ENCODE measurements at places on chromosomes 11 and 22. TPM values are rescaled to one million over a fixed set of nuclear protein-coding genes. Genes with fewer than 3 reads are reported as not detected.

The MS4A1 gene
- not detected for total RNA-seq

The GLYAT gene
- total RNA-seq = not detected

The XKR3 gene
- total RNA-seq = not detected

The ACRV1 gene
- not detected for total RNA-seq

The FOXRED2 gene
- 1.7 TPM for total RNA-seq

The MYO18B gene
- total RNA-seq = not detected

The MMP11 gene
- 1.4 TPM for total RNA-seq

The MB gene
- total RNA-seq = not detected

The SCYL1 gene
- total RNA-seq = 96.4 TPM

DNA sequence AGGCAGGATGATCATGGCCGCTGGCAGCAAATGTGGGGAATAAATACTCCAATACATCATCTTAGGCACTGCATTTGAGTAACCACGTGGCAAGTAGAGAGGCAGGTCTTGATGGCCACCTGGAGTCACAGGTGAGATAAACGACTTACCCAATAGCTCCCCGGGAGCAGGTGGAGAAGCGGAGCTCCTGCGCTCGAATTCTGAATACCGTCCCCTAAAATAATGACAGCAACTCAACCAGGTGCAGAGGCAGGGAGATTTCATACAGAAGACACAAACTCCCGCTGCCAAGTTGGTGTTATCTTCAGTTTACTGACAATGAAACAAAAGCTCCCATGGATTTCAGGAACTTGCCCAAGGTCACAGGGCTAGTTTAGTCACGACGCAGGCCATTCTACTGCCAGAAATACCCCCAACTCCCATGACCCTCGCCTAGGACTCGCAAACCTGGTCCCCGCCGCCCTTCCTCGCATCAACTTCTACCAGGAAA, 437 bp downstream of the SLC43A3 start:
- H3K27ac ChIP-seq = peak overlapping the region; percentile 97
- 0 out of 2 replicates have a peak, but pooled peaks cover 3% of the 10 kb centered on the region for H3K36me3 ChIP-seq
- peaks cover 31% of the 10 kb centered on the region for H3K4me1 ChIP-seq
- DNase-seq = no peak
- peak overlapping the region; percentile 33 for H3K4me3 ChIP-seq
- H3K27me3 ChIP-seq = no peaks in the 10 kb centered on the region

GRCh38 chr22:33691057-33691630, 229.1 kb downstream of the LARGE1 start:
- H3K27ac ChIP-seq = no peak overlapping the region
- H3K36me3 ChIP-seq = no peaks in the 10 kb centered on the region
- H3K4me1 ChIP-seq = no peaks in the 10 kb centered on the region
- DNase-seq = no peak

DNA sequence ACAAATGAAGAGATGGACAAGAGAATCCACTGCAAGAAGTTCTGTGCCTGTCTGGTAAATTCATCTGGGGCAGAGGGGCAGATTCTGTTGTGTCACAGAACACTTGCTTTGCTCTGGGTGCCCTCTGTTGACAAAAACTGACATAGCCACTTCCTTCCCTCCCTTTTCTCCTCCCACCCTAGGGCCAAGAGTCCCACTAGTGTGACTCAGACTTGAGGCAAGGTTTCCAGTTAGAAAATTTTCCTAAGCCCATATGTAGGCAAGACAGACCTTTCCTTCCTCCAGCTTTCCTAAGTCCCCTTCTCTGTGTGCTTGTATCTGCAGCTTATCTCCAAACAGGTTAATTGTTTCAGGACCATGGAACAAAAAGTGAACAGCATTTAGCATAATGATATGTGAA, 106.8 kb downstream of the RBFOX2 start:
- no peaks in the 10 kb centered on the region for H3K27me3 ChIP-seq
- no peak overlapping the region for H3K27ac ChIP-seq
- peak; percentile 90 for DNase-seq
- peaks cover 6% of the 10 kb centered on the region for H3K4me1 ChIP-seq
- no peak overlapping the region for H3K4me3 ChIP-seq

DNA sequence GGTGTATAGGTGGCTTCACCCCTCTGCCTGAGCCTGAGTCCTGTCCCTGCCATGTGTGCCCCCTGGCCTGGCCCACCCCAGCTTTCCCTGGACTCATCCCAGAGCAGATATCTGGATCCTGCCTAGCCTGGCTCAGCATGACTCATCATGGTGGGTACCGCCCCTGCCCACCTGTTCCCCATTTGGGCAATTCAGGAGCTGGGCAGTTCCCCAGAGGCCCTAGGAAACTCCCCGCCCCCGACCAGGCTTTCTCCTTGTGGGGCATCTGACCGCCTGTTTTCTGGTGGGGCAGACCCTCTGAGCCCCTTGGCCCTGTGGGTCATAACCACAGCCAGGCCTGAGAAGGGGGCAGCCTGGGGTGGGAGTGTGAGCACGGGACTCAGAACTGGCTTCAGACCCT, 4.4 kb downstream of the TSPO start:
- H3K27ac ChIP-seq = no peak overlapping the region
- peaks cover 11% of the 10 kb centered on the region for H3K4me1 ChIP-seq
- no peak for DNase-seq
- H3K27me3 ChIP-seq = no peaks in the 10 kb centered on the region
- H3K4me3 ChIP-seq = no peak overlapping the region

DNA sequence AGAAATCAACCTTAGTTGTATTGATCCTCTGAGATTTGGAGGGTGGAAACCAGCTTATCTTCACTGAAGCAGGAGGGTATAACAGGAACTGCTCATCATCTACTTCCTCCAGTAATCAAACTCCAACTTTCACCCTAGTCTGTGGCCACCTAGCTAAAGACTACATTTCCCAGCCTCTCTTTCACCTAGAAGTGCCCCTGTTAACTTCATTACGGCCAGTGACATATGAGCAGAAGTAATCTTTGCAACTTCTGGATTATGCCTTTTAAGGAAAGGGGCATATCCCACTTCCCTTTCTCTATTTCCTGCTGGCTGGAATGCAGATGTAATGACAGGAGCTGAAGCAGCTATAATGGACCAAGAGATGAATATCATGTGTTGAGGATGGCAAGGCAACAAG, 7.6 kb upstream of the VPS37C start:
- no peak overlapping the region for H3K4me3 ChIP-seq
- peaks cover 32% of the 10 kb centered on the region for H3K27me3 ChIP-seq
- no peak overlapping the region for H3K27ac ChIP-seq

GRCh38 chr11:65184146-65184545, 2.4 kb downstream of the CAPN1 start:
- peaks cover 11% of the 10 kb centered on the region for H3K4me1 ChIP-seq
- no peaks in the 10 kb centered on the region for H3K27me3 ChIP-seq
- DNase-seq = no peak
- peaks cover 42% of the 10 kb centered on the region for H3K36me3 ChIP-seq
- H3K4me3 ChIP-seq = no peak overlapping the region
- no peak overlapping the region for H3K27ac ChIP-seq

DNA sequence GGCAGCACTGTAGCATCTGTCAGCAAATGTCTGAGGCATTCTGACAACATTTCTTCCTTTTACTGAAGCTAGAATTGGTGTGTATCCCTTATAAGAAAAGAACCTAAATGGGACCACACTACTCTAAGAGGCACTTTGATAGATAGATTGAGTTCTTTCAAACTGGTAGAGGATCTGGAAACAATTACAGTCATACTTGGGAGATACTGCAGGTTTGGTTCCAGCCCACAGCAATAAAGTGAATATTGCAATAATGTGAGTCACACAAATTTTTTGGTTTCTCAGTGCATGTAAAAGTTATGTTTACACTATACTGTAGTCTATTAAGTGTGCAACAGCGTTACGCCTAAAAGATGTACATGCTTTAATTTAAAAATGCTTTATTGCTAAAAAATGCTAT, 96.9 kb downstream of the SBF2 start:
- no peaks in the 10 kb centered on the region for H3K36me3 ChIP-seq
- H3K4me1 ChIP-seq = no peaks in the 10 kb centered on the region
- H3K27me3 ChIP-seq = no peaks in the 10 kb centered on the region

GRCh38 chr11:47378836-47379170, 456 bp upstream of the SPI1 start:
- no peak for DNase-seq
- peaks cover 5% of the 10 kb centered on the region for H3K4me1 ChIP-seq
- peaks cover 7% of the 10 kb centered on the region for H3K27me3 ChIP-seq
- no peak overlapping the region for H3K27ac ChIP-seq
- H3K36me3 ChIP-seq = no peaks in the 10 kb centered on the region
- no peak overlapping the region for H3K4me3 ChIP-seq

- peaks cover 9% of the 10 kb centered on the region for H3K27me3 ChIP-seq
- H3K4me1 ChIP-seq = peaks cover 8% of the 10 kb centered on the region
- H3K36me3 ChIP-seq = no peaks in the 10 kb centered on the region
- DNase-seq = peak; percentile 83
- H3K27ac ChIP-seq = no peak overlapping the region
Measured at GRCh38 chr22:45290410-45290936, 5.7 kb downstream of the UPK3A start.

GRCh38 chr22:19928207-19928606, 13.4 kb upstream of the COMT start:
- no peak overlapping the region for H3K4me3 ChIP-seq
- no peaks in the 10 kb centered on the region for H3K4me1 ChIP-seq
- no peaks in the 10 kb centered on the region for H3K27me3 ChIP-seq
- no peak overlapping the region for H3K27ac ChIP-seq
- no peak for DNase-seq

DNA sequence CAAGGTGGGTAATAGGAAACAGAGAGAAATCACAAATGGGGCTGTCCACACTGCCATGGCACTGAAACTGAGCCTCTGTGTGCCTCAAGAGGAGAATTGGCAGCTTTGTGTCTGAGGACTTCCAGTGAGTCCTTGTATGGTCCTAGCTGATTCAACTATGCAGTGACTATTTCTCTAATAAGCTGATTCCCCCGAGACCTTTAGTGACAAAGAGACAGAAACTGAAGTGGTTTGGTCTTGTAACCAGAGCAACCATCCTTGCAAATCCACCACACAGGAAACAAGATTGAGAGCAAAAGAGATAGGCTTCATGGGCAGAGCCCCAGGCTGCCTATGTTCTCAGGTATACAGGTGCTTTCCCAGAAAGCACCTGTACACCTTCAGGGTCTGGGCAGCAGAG, 1038.5 kb downstream of the NTM start:
- H3K36me3 ChIP-seq = no peaks in the 10 kb centered on the region
- no peaks in the 10 kb centered on the region for H3K4me1 ChIP-seq
- H3K27ac ChIP-seq = no peak overlapping the region
- no peaks in the 10 kb centered on the region for H3K27me3 ChIP-seq
- no peak for DNase-seq

GRCh38 chr11:130197386-130198035, 37.9 kb downstream of the ST14 start:
- no peaks in the 10 kb centered on the region for H3K36me3 ChIP-seq
- no peak overlapping the region for H3K4me3 ChIP-seq
- H3K27ac ChIP-seq = no peak overlapping the region
- no peak for DNase-seq

DNA sequence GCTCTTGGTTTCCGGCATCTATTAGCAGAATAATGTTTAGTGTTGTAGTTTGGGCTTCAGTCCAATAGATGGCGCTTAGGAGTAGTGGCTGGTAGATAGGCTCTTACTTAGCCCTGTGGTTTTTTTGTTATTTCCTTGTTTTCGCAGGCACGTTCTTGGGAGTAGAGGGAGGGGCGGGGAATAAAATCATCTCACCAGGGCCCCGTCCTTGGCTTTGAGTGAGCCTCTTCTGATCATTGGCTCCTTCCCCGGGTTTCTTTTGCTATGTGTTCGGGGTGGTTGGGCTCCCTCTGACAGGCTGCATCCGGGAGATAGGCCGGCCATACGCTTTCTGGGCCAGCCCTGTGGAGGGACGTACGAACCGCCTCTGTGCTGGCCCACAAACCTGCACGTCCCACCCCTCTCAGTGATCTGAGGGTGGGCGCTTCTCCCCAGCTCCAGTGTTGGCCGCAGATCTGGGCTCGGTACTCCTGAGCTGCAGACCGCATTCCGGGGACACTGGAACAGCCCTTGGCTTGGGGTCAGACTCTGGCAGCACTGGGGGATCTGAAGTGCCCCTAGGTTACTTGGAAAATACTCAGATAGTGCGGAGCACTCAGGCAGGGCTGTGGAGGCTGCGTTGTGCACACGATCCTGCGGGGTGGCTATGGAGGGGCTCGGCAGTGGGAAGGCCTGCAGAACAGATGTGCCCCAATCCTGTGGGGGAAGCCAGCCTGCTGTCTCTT, 217.0 kb downstream of the DYNC2H1 start:
- H3K27me3 ChIP-seq = no peaks in the 10 kb centered on the region
- DNase-seq = peak; percentile 78
- no peaks in the 10 kb centered on the region for H3K36me3 ChIP-seq

- H3K27ac ChIP-seq = no peak overlapping the region
- H3K4me1 ChIP-seq = no peaks in the 10 kb centered on the region
- no peaks in the 10 kb centered on the region for H3K36me3 ChIP-seq
- DNase-seq = no peak
Measured at GRCh38 chr22:34639911-34640310, 426.0 kb upstream of the ISX start.

DNA sequence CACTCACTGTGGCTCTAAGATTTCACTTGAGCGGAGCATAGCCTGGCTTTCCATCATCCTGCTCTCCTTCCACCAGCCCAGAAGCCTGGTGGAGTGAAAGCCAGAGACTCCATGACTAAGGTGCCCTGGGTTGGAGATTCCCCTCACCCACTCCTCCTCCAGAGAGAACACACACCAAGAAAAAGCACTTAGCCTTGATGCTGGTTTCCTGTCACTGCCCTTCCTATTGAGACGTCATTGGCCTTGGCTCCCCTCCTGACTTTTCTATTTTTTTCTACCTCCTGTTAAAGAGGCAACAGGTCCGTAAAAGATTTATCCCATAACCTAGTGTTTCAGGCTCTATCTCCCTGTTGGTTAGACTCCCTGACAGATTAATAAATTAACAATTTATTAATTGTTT, 38.5 kb upstream of the APLNR start:
- H3K36me3 ChIP-seq = no peaks in the 10 kb centered on the region
- H3K27me3 ChIP-seq = no peaks in the 10 kb centered on the region
- no peak overlapping the region for H3K4me3 ChIP-seq
- H3K27ac ChIP-seq = peak overlapping the region; percentile 17
- peak; percentile 23 for DNase-seq
